ENCODE measurements at places on chromosomes 12 and 14.

- no peak for DNase-seq
Observed at GRCh38 chr14:61253064-61253738, 27.9 kb downstream of the TMEM30B start.

GRCh38 chr14:102095231-102095870, 8.5 kb upstream of the HSP90AA1 start:
- DNase-seq, result no peak

DNA sequence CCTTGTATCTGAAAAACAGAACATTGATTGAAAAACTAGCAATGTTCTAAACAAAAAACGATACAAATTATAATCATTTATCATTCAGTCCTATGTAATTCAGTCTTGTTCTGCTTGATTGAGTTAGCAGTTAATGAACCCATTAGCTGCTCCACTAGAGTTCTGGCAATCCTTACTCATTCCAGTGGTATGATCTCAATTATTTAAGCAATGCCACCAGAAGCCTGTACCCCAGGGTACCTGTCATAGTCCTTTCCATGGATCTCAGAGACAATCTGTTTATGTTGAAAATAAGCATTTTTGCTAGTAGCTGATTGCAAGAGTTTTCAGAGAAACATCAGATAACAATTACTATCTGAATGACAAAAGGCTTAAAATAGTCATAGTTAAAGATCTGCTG, 115.9 kb downstream of the UNC79 start:
- DNase-seq, result no peak

DNA sequence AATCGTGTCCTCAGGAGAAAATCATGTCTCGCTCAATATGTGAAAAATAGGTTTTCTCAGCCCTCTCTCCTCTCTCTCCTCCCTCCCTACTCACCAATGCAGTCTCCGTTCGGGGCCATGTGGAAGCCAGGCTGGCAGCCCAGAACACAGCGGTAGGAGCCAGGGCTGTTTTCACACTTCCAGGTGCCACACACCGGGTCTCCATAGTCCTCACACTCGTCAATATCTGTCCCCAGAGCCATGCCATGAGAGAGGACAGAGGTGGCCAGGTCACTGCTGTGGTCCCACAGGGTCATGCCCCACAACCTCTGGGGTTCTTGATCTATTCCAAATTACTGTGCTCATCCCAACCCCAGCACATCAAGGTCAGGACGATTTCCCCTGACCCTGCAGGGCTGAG, 13.5 kb downstream of the ISCA2 start:
- DNase-seq, result no peak

- no peak for DNase-seq
Observed at GRCh38 chr14:36856095-36856878, 194.6 kb downstream of the PAX9 start.

DNA sequence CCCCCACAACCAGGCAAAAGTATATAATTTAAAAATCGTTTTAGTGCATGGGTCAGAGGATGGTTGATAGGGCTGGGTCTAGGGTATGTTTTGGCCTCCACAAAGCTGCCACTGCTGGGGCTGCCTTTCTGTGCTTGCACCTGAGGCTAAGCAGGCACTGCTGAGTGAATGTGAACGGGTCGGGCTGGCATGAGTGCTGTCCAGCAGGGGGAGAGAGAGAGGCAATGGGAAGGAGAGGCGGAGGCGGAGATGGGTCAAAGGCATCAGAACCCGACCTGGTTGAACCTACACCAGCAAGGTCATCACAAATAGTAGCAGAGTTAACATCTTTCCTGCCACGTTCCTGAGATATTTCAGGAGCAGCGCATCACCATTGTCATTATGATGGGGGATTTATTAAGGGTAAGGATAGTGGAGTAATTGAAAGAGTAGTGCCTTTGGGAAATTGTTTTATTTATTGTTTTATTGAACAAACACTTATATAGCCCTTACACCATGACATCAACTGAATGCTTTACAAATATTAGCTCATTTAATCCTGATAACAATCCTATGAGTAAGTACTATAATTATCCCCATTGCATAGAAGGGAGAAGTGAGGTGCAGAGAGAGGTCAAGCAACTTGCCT, 5.8 kb upstream of the NRXN3 start:
- DNase-seq, result no peak

DNA sequence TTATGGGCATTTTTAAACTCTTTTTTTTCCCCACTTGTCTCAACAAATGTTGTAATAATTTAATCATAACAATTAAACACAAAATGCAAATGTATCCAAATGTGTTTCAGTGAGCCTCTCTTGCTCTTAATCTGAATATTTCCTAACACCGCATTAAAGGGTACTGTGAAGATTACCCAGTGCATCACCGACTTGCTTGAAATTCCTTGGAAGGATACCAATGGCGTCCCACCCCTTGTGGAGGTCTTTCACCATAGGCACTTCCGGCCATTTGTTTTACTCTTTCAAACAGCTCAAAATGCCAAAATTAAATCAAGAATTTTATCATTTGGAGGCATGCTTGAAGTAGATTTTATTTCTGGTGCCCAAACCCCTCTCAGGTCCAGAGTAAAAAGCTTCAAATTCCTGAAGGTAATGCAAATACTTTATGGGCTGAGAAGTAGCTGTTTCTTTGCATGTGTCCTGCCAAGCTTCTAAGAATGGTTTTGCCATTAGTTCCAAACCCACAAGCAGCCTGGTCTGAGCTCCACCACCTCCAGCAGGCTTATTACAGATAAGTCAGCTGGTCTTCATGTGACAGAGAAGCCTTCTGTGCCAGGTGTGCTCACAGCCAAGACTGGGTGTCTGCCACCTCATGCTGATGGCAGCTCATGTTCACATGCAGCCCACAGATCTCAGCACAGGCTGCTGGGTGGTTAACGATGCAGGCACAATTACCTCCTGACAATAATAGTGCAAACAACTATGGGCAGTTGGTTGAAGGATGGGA, 16.4 kb upstream of the NUDT4 start:
- no peak for DNase-seq

DNA sequence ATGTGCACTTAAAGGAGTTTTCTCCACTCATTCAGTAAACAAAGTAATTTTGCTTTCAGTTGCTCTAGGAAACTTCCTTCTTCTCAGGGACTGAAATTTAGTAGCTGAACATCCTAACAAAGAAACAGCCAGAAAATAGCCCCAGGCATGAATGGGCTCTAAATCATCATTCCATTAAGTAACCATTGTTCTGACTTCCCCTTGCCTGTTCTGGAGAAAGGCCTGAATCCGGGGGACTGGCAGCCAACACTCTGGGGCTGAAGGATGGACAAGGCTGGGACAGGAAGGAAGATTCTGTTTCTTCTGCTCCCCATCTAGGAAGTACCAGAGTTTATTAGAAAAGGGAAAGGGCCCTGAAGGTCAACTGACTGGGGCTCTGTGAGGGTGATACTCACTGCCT, 104.5 kb downstream of the ESRRB start:
- DNase-seq, result no peak

Data from NCI-H526 treated with DMSO at 0.1 percent for 48 hours (cell line).